ENCODE measurements at places on chromosomes 5 and 9. TPM values are rescaled to one million over a fixed set of nuclear protein-coding genes. Genes with fewer than 3 reads are reported as not detected.
A peak's percentile ranks its signal among the peaks of the same experiment; 100 is the strongest.

CARTPT gene
- total RNA-seq, result not detected

DNA sequence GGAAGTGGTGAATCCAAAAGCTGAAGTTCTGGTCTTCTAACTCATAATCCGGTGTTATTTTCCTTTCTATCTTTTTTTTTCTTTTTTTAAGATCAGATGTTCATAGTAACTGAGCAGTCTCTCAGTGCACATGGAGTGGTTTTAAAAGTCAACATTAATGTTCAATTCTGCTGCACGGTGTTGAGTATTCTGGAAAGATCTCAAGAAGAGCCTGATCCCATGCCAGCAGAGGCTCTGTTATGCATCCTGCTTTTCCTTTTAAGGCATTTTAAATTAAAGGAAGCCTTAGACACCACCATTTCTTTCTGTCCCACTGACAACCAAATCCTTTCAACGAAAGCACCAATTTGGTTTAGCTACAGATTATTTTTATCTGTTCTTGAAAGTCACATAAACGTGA is 33.4 kb downstream of the SEMA5A start:
- peak overlapping the region; percentile 47 for H3K4me3 ChIP-seq
- H3K27me3 ChIP-seq, result no peaks in the 10 kb centered on the region
- peaks cover 6% of the 10 kb centered on the region for H3K4me1 ChIP-seq
- H3K27ac ChIP-seq, result no peak overlapping the region
- no peaks in the 10 kb centered on the region for H3K36me3 ChIP-seq
- no peak for DNase-seq

GRCh38 chr5:76602094-76602726 is 21.0 kb downstream of the F2RL2 start:
- no peak overlapping the region for H3K4me3 ChIP-seq
- DNase-seq, result no peak
- no peaks in the 10 kb centered on the region for H3K4me1 ChIP-seq
- H3K27me3 ChIP-seq, result no peaks in the 10 kb centered on the region

DNA sequence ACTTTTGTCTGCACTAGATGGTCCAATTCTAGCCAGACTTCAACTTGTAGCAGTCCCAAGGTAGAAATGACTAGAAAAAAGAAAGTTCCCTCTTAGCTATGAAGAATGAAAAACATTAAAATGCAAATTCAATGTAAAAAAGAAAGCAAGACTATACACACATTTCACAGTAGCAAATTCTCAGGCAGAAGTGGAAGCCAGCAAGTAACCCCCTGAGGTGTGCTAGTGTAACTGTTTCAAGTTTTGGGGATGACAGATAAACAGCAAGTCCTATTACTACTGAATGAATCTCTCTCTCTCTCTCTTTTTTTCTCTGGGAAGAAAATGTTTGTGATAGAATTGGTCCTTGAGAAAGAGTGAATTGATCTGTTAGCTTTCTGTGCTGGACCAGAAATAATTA is 185.6 kb downstream of the EFNA5 start:
- no peak for DNase-seq
- peaks cover 27% of the 10 kb centered on the region for H3K4me1 ChIP-seq
- no peak overlapping the region for H3K27ac ChIP-seq

GRCh38 chr5:118937393-118938061 is 50.8 kb downstream of the DTWD2 start:
- no peaks in the 10 kb centered on the region for H3K4me1 ChIP-seq
- H3K36me3 ChIP-seq, result no peaks in the 10 kb centered on the region
- no peak overlapping the region for H3K27ac ChIP-seq
- H3K27me3 ChIP-seq, result no peaks in the 10 kb centered on the region

- no peak overlapping the region for H3K4me3 ChIP-seq
- H3K27ac ChIP-seq, result no peak overlapping the region
- H3K27me3 ChIP-seq, result no peaks in the 10 kb centered on the region
- H3K36me3 ChIP-seq, result peaks cover 6% of the 10 kb centered on the region
- DNase-seq, result no peak
- peaks cover 13% of the 10 kb centered on the region for H3K4me1 ChIP-seq
Observed at GRCh38 chr5:138943599-138944173, 68.6 kb upstream of the LRRTM2 start.

DNA sequence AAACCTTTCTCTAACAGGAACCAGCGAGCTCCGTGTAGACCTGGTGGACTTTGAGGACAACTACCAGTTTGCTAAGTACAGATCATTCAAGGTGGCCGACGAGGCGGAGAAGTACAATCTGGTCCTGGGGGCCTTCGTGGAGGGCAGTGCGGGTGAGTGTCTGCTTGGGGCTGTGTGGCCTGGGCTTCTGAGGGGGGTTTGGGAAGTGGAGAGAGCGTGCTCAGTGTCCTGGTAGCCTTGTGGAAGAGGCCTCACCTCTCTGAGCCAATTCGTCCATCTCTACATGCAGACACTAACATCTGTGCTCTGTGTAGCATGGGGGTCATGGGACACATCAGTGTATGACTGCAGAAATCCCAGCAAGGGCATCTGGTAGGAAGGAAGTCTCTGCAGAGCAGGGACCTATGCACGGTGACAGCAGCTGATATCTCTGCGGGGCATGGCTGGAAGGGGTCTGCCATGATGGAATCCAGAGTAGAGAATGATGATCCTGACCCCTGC is 5.9 kb downstream of the FCN2 start:
- H3K4me3 ChIP-seq, result no peak overlapping the region
- no peaks in the 10 kb centered on the region for H3K36me3 ChIP-seq
- DNase-seq, result no peak
- no peak overlapping the region for H3K27ac ChIP-seq
- no peaks in the 10 kb centered on the region for H3K4me1 ChIP-seq

C9orf50 gene
- not detected for total RNA-seq

TERT gene
- total RNA-seq, result not detected

GRCh38 chr5:77024490-77024889 is 5.7 kb upstream of the AGGF1 start:
- no peak overlapping the region for H3K4me3 ChIP-seq
- no peaks in the 10 kb centered on the region for H3K36me3 ChIP-seq
- H3K27ac ChIP-seq, result no peak overlapping the region
- no peaks in the 10 kb centered on the region for H3K27me3 ChIP-seq
- DNase-seq, result no peak

DNA sequence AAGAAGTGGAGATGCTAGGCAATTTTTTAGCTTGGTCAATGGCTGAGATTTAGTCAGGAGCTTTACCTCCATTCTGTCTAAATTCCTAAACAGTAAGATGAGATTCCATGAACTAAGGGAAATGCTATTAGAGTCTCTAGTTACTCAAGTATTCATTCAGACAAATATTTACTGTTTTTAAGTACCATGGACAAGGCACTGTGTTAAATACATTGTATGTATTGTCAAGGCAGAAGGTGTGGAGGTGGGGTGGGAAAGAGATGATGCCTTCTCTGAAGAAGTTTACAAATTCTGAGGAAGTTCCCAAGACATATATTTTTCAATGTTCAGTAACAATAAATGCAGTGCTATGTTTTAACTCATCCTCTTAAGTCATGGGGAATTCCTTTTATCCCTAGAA is 459.9 kb upstream of the NMUR2 start:
- H3K36me3 ChIP-seq, result no peaks in the 10 kb centered on the region
- no peaks in the 10 kb centered on the region for H3K27me3 ChIP-seq
- H3K27ac ChIP-seq, result no peak overlapping the region
- H3K4me3 ChIP-seq, result no peak overlapping the region
- no peak for DNase-seq
- H3K4me1 ChIP-seq, result no peaks in the 10 kb centered on the region

SMIM33 gene
- not detected for total RNA-seq

BTNL3 gene
- not detected for total RNA-seq

DNA sequence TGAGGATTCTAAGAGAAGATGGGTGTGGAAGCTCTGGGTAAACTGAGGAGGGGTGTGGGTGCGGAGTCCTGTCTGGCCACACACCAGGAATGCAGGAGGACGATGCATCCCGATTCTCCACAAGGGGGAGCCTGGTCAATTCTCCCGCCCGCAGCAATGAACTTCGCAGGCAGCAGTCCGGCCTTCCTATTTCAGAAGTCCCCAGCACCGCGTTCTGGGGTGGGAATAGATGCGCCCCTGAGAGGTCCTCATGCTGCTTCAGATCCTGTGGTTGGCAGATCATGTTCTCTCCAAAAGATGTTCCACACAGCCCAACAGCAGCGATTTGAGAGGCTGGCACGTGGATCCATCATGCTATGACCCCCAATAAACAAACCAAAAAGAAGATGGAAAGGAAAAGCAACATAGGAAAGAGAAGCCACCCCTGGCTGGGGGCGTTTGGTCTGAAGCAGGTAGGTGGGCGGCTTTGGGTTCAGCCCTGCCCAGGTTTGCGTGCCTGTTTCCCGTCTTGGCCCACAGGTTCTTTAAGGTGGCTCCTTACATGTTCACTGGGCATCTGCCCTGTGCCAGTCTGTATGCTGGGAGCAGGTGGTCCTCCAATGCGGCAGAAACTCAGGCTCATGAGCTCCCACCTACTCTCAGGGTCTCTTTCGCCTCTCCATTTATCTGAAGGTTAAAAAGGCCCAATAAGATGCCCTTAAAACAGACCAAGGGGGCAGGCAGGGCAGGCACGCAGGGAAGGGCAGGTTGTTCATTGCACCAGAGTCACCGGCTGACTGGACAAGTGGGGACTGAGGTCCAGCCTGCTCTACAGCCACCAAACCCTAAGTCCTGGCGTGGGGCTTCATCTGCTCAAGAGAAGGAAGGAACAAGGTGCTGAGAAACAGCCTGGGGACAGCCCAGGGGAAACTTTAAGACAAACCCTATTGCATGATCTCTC is 171.6 kb downstream of the PAX5 start:
- no peaks in the 10 kb centered on the region for H3K27me3 ChIP-seq
- no peak overlapping the region for H3K4me3 ChIP-seq
- no peak overlapping the region for H3K27ac ChIP-seq
- no peak for DNase-seq

Data from thoracic aorta (tissue), 2 donors.